ENCODE measurements at places on chromosomes 2 and 18. TPM values are rescaled to one million over a fixed set of nuclear protein-coding genes. Genes with fewer than 3 reads are reported as not detected.

GRCh38 chr2:186648130-186648529, 45.7 kb upstream of the FAM171B start:
- no peak for DNase-seq

DNA sequence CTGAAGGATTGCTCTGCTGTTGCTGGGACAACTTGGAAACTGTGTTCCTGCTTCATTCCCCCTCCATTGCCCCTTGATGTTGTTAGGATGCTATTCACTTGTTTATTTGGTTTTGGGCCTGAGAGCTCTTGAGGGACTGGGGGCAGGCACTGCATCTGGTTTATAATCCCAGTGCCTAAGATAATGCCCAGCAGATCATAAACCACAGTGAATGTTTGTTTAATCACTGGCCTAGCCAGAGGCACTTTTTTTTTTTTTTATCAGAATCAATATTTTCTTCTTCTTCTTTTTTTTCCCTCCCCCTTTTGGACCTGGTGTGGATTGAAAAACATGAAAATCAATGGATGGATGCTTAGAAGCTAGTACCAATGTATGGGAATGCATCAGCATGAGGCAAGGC, 38.1 kb downstream of the KCNS3 start:
- DNase-seq, result no peak

GRCh38 chr18:697012-697411, 15.4 kb downstream of the ENOSF1 start:
- DNase-seq, result no peak

GRCh38 chr2:108907822-108908712, 81.0 kb downstream of the EDAR start:
- no peak for DNase-seq

- no peak for DNase-seq
Observed at GRCh38 chr18:57035590-57035989, 111.3 kb upstream of the BOD1L2 start.

GRCh38 chr2:211429256-211429920, 873.0 kb downstream of the CPS1 start:
- DNase-seq, result no peak

DNA sequence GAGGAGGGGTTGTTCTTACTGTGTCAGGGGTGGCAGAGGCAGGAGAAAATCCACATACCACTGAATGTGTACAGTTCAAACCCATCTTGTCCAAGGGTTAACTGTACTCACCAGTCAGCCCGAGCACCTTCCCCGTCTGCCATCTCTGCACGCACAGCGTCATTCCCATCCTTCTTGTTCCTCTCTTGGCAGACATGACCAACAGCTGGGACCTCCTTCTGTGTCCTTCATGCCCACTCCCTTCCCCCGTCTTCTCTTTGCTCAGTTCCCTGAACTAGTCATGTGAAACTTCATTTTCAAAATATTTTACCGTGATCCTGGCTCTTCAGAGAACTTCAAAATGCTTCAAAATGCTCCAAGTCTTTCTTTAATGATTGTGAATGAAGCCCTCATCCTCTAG, 92.0 kb downstream of the FARSB start:
- DNase-seq, result no peak

DNA sequence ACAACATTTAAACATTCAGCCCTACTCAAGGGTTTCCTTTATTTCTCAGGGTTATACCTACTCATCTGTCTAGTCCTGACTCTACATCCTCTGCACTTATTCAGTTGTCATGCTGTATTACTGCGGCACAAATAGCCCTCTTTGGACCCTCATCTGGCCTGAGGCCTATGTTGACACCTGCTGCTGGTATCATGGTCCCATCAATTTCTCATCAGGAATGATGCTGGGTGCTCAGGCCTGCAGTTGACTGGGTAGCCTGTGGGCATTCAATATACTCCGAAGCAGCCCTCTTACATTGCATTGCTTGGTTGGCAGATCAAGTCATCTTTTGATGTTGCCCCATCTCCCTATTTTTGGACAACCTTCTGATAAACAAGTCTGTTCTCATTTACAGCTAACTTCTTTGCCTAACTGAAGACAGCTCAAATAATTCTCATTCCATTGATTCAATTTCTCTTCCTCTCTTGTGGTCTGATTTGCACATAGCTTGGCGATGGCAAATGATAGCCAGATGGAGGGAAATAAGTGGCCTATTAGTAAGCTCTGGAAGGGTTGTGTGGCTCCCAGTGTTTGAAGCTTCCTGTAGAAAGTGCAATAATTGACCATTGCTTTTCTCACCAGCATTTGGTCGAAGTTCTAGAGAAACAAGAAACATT, 19.1 kb upstream of the MC4R start:
- DNase-seq, result no peak

- no peak for DNase-seq
Observed at GRCh38 chr2:196169516-196169915, 1.9 kb downstream of the STK17B start.

DNA sequence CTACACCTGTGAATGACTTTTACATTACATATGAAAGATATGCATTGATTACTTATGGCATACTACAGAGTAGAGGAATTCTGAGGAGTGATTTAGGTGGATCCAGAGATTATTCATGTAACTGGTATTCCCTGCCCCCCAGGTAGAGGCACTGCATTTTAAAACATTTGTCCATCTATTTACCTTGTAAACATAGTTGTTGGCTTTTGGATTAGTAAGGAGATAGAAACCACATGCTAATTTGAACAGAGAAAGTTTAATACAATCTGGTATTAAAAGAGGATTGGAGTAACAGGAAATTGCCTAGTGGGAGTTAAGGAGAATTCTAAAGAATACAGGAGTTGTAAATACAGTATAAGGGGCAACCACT, 15.9 kb downstream of the GALNT3 start:
- no peak for DNase-seq

GRCh38 chr18:56115071-56116015, 523.0 kb downstream of the TXNL1 start:
- no peak for DNase-seq

DNA sequence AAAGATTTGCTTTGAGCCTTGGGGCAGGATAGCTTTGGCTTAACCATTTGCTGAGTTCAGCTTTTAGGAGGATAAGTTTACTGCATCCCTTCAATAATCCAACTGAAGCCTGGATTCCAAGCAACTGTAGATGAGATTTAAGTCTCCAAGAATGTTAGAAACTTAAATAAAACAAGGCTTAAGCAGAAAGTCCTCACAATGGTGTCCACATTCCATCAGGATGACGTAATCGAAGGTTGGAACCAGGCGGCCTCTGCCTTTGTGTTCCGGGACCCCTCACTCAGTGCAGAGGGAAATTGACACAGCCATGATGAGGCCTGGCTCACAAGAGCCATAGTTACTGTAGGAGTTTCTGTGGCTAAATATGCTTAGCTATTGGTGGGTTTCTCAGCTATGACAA, 260.4 kb downstream of the LPIN1 start:
- DNase-seq, result no peak

- no peak for DNase-seq
Observed at GRCh38 chr2:167253025-167253424, 364.7 kb downstream of the XIRP2 start.

- no peak for DNase-seq
Observed at GRCh38 chr2:54429054-54429453, 27.1 kb upstream of the SPTBN1 start.

DNA sequence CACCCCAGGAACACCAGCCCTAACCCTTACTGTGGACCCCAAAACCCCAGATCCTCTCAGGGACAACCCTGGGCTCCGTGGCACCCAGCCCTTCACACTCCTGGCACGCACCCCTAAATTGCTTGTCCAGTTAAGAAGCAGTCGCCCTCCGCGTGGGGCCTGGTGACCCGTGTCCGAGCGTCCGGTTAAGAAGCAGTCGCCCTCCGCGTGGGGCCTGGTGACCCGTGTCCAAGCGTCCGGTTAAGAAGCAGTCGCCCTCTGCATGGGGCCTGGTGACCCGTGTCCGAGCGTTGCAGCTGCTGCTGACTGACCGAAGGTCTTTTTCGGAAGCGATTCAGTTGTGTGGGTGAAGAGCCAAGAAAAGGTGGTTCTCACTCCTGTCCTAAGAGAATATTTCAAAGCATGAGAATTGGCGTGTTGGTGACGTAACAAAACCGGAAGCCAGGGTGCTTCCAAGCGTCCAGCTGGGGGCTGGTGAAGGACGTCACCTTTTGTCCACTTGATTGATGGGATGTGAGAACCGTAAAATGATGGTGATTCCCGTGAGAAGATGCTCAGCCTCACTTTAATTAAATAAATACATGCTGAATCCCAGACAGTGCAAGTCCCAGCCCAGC, 70.5 kb downstream of the KCNG2 start:
- DNase-seq, result no peak

GRCh38 chr18:21682371-21683051, 22.1 kb downstream of the ABHD3 start:
- DNase-seq, result no peak

DNA sequence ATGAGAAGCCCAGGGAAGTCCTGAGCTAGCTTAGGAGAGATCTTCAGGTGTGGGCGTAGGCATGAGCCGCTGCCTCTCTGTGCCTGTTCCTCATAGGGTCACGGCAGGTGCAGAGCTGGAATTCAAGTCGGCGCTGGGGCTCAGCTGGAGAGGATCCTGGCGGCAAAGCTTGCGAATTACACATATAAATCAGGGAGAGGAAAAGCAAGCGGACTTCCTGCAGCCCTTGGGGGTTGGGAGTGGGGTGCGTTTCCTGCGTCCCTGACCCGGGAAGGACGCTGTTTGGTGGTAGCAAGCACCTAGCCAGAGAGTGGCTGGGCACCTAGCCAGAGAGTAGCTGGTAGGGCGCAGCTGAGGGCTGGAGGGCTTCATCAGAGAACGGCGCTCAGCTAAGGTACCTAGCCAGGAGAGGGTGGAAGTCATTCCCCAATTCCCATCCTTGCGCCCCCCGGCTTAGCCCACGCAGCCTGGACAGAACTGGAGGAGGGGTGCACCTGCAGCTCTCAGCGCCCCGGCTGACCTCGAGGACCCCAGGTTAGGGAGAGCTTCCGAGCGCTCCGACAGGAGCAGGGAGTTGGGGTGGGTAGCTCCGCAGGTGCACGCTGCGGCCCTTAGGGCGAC, 459 bp upstream of the EFR3B start:
- peak; percentile 80 for DNase-seq

- no peak for DNase-seq
Observed at GRCh38 chr2:74908748-74909444, 49.5 kb upstream of the POLE4 start.

DNA sequence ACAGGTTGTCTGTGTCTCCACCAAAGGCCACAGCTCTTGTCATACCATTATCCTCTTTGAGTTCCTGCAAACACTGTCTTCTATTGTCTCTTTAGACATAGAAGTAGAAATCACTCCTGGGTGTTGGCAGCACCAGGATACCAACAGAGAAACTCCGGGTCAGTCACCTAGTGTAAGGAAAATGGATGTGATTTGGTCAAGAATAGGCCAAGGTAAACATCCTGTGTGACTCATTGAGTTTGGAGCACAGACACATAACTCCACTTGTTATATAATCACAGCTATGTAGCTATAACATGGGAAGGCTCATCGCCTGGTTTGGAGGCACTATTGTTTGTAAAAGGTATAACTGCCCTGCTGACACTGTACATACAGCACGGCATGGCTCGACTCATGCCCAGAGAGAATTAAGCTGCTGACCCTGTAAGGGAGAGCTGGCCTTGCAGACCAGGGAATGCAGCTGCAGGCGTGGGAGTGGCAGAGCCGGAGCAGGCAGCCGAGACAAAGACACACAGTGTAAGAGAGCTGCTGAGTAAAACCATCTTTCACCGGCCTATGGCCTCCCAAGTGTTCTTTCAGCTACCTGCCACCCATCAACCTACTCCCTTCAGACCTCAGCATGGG, 3.4 kb upstream of the TXNL1 start:
- no peak for DNase-seq

Gene ELAC1
- polyA plus RNA-seq, result 5.2 TPM

Gene DSG3
- not detected for polyA plus RNA-seq

Gene POTEI
- polyA plus RNA-seq, result 0.16 TPM

Gene CCDC88A
- 18.1 TPM for polyA plus RNA-seq

Gene DPP4
- polyA plus RNA-seq, result 0.52 TPM

Gene CLEC4F
- 0.36 TPM for polyA plus RNA-seq

Gene PSD4
- polyA plus RNA-seq, result 1.0 TPM

Gene PROKR1
- polyA plus RNA-seq, result 0.02 TPM

Gene TMEM178A
- polyA plus RNA-seq, result 5.7 TPM

Gene GPR45
- not detected for polyA plus RNA-seq

Gene TTC31
- polyA plus RNA-seq, result 11.4 TPM

Gene GULP1
- polyA plus RNA-seq, result 3.5 TPM
